ENCODE measurements at places on chromosomes 11 and 22. TPM values are rescaled to one million over a fixed set of nuclear protein-coding genes. Genes with fewer than 3 reads are reported as not detected.

GRCh38 chr22:26041931-26042330, 127.3 kb upstream of the SEZ6L start:
- no peak for DNase-seq

GRCh38 chr11:77104727-77105126, 2.1 kb downstream of the OMP start:
- DNase-seq = no peak

Gene GSTT2B
- total RNA-seq = 4.8 TPM

DNA sequence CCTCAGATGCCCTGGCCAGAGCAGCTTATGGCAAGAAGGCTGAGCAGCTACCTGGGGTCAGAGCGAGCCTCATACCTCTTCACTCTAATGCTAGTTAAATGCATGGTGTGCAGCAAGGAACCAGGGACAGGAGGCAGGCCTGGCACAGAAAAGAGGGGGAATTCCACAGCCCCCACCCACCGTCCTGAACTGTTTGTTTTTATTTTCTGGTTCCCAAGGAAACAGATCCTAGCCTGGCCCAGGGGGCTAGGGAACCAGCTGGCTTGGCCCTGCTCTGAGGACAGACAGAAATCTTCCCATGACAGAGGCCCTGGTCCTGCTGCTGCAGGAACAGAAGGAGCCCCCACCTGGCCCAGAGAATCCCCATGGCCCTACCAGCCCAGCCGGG, 40.4 kb downstream of the SLCO2B1 start:
- no peak for DNase-seq

GRCh38 chr11:60842668-60843600, 1.0 kb downstream of the CCDC86 start:
- DNase-seq = no peak

DNA sequence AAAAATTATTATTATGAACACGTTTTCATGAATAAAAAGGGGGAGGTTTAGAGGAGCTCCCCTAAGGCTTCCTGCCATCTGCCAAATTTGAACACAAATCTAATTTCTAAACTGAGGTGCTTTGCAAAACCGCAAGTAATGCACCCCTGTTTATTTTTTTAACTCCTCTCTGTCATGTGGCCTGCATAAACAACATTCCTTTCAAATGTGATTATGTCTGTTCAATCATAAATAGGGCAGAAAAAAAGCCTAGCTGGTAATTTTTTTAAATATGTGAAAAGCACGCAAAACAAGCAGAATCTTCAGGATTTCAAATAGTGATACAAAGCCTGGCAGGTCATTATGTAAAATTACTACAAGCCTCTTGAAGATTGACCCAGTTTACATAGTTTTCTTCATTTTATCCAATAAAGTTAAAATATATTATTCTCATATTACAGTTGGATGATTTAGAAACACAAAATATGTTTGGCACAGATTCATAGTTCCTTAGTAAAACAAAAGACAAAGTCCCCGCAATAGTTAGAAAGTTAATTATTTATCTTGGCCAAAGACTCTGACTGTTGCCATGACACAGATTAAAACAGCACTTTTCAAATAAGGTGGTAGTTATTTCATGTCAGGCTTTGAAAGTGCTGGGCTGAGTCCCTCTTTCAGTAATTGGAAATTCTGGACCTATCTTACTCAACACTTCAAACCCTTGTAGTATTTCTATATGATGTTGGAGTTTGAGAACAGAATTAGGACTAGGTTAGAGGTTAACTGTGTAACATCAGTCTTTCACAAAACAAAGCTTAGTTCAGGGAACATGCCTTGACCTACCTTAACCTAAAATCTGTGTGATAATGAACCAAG, 200.3 kb upstream of the MPPED2 start:
- no peak for DNase-seq

DNA sequence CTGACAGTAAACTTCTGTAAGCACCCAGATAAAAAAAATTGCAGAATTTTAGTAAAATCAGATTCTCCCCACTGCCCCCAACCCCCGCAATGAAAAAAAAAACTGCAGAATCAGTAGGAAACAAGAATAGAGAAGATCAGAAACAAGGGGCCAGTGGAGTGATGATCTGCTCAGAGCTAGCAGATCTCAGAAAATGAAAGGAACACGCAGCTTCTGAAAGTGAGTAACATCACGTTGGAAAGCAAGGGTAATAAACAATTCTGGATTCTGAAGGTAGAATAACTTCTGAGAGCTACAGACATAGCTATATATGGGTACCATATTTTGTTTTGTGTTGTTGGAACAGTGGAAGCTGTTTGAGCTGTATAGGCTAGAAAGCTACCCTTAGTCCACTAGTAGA, 23.2 kb downstream of the ACAT1 start:
- no peak for DNase-seq

- no peak for DNase-seq
Measured at GRCh38 chr11:66363805-66364535, 7.6 kb downstream of the SLC29A2 start.

Gene RBFOX2
- 151 TPM for total RNA-seq

GRCh38 chr11:132231656-132232347, 861.4 kb downstream of the NTM start:
- DNase-seq = no peak

- no peak for DNase-seq
Measured at GRCh38 chr22:40595497-40596234, 40.9 kb downstream of the MRTFA start.

Gene MB
- not detected for total RNA-seq

DNA sequence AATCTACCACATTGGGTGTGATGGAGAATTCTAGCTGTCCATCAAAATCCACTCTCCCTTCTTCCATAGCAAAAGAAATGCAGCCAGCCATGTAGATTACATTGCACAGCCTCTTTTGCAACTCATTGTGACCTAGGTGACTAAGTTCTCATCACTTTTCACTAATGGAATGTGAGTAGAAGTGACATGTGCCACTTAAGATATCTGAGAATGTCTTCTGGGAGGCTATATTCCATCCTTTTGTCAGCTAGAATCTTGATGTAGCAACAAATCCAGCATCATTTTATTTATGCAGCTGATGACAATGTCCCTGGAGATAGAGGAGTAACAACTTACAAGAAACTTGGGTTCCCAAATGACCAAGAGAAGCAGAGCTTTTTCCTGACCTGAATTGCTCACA, 61.5 kb upstream of the API5 start:
- no peak for DNase-seq

Gene TECTA
- 0.25 TPM for total RNA-seq

DNA sequence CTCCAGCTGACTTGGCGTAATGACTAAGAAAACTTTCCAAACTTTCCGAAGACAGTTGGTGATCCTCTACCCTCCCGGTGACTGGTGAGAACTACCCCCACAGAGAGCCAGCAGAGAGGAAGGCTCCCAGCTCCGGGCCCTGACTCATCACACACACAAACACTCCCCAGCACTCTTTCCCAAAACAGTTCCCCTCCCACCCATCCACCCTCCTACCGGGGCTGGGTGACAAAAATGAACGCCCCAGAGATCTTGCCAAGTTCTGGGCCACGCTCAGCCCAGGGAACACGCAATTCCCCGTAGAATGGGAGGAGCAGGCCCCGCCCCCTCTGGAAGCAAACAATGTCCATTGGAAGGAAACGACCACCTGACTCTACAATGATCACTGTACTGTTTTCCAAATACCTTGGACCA, 21.3 kb upstream of the JAM3 start:
- DNase-seq = no peak

Gene FGF19
- not detected for total RNA-seq

DNA sequence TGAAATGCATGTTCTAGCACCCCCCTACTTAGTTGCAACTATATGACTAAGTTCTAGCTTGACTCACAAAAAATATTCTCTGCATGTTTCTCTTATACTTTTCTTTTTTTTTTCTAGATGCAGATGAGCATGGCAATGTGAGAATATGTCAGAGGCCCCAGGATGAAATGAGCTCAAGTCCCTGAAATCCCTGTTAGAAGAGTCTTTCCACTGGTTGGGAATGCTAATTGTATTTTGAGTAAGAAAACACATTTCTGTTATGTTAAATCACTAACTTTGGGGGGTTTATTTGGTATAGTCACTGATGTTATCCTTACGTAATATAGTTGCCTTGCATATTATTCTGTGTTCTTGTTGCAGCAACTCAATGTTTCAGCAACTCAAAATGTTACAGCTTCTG, 306.1 kb upstream of the CCDC179 start:
- DNase-seq = no peak

Gene MMP11
- total RNA-seq = 4.5 TPM

GRCh38 chr22:38862375-38863329, 9.4 kb downstream of the CBX6 start:
- no peak for DNase-seq

Gene TSSK2
- not detected for total RNA-seq

GRCh38 chr22:46090036-46090591, 60.2 kb upstream of the PPARA start:
- no peak for DNase-seq

GRCh38 chr11:121453589-121454299, 977 bp upstream of the SORL1-AS1 start:
- DNase-seq = no peak

DNA sequence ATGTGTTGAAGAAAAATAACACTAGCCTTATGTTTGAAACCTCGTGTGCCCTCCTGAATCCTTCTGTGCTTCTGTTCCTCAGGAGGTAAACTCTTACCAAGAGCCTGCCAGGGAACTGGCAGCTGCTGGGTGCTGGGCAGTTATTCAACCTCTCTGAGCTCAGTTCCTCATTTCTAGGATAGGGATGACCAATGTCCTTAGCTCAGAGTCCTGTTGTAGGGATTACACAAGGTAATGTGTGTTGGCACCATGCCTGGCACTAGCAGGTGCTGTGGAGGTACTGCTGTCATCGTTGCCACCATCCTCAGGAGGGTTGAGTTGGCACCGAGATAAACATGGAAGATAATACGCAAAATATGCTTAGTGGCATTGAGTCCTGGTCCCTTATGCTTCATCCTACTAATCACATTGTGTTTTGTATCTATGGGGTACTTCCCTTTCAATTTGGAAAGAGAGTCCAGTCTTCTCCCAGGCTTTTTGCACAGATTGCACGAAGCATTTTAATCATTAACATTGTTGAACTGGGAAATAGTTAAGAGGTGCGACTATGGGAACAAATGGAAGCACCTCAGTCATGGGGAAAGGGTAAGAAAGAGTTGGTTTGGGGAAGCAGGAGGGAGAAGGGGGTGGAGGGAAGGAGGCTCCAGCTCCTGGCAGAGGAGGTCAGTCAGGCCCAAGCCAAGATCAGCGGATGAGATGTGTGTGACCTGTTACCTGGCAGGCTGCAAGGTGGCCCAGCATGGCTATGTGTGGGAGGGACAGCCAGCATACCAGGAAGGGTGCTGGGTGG, 56.7 kb downstream of the CABIN1 start:
- DNase-seq = no peak

DNA sequence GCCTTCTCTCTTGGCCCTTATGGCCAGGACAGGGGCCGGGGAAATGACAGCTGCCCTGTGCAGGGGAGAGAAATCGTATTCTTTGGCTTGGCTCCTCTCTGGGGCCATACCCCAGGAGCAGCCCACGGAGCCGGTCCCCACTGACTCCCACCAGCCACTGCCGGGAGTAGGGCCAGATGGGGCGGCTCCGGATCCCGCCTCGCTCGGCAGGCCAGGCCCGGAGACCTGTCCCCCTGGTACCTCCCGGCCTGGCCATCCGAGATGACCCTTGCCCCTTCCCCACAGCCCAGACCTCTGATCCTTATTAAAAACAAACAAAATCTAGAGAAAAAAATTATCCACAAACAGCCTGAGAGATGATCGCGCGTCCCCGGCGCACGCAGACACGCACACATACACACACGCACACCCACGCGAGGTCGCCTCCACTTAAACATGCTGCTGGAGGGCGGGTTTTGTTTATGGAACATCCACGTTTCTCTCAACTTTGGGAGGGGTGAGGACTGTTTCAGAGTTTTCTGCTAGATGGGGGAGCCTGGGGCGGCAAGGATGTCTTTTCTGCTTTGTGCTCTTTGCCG, 59.1 kb downstream of the IGLL1 start:
- DNase-seq = no peak

Gene OR8G1
- total RNA-seq = not detected

GRCh38 chr11:28654191-28654590, 546.0 kb downstream of the METTL15 start:
- DNase-seq = no peak

DNA sequence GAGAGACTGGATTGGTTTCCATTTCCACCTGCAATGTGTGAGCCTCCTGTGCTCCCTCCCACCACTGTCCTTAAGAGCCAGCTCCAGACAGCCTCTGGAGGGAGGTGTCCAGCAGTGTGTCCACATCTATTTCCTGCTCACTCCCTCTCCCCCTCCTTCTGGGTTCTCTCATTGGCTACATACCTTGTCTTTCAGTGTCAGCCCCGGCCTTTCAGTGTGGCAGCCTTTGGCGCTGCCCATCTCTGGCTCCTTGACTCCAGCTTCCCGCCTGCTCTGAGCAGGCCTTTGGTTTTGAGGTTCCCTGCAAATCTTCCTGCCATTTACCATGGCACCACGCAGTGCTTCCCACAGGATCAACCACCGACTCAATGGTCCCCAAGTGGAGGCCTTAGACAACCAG, 19.0 kb upstream of the PTPRJ start:
- DNase-seq = no peak

Gene WNT11
- total RNA-seq = not detected

Gene MUC2
- not detected for total RNA-seq

GRCh38 chr11:134856056-134856971, 444.3 kb upstream of the B3GAT1 start:
- DNase-seq = no peak

GRCh38 chr11:36313750-36314433, 17.8 kb downstream of the PRR5L start:
- no peak for DNase-seq

Gene APOBEC3B
- 2.4 TPM for total RNA-seq

DNA sequence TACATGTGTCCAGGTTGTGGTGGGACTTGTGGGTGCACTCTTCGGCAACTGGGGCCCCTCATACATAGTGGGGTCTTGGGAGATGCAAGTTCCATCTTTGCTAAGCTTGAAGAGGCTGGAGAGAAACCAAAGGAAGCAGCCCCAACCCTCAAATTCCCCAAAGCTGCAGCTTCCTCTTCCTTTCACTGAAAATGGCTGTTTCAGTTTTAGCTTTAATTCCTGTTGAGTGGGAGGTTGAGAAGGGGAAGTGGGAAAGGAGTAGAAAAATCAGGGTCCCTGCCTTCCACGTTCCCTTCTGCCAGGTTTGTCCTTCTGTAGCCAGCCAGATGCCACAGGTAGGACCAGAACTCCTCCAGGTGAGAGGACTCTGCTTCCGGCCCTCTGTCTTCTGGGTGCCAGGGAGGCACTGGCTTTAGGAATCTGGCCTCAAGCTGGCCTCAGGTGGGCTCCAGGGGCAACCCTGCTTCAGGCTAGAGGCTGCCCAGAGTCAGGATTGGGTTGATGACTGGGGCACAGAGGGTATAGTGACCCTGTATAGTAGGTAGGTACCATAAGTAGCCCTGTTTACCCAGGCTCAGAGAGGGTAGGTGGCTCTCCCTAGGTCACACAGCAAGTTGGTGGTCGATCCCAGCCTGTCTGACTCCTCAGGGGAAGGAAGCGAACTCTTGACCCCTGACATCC, 16.2 kb downstream of the P2RY6 start:
- DNase-seq = no peak

Gene IL10RA
- under 0.01 TPM for total RNA-seq
